CD4-positive, alpha-beta T cell treated with Interleukin-1 beta for 1 hour (primary cell): ENCODE measurements at places on chromosomes 4 and X.
A peak's percentile ranks its signal among the peaks of the same experiment; 100 is the strongest.

DNA sequence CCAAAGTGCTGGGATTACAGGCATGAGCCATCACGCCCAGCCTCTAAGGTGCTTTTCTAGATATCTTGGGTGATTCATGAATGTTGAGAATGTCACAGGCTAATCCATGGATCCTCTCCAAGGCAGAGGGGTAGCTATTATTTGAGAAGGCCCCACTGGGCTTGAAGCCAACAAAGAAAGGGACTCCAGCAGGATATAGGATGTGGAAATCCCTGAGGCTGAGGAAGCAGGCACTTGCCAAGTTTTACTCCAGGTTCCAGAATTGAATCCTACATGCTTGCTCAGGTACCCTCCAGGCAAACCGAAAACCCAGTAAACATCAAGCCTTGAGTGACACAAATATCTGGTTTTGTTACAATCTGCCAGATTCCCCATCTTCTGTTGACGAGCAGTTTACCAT is 15.8 kb downstream of the NLGN3 start:
- DNase-seq, result no peak

DNA sequence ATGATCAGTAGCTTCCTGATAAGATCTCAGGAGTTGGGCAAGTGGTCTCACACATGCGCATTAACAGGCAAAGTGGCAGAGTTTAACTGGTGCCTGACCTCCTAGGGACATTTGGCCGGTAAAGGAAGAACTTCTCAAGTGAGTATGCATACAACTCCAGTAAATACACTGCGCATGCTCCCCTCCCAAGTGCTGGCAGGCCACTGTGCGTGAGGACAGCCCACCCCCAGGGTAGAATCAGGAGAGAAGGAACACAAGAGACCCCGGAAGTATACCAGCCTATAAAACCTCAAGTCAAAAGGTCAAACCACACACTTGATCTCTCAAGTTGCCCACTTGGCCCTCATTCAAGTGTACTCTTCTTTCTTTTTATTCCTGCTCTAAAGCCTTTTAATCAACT is 225.5 kb upstream of the ANKRD50 start:
- no peak for DNase-seq

DNA sequence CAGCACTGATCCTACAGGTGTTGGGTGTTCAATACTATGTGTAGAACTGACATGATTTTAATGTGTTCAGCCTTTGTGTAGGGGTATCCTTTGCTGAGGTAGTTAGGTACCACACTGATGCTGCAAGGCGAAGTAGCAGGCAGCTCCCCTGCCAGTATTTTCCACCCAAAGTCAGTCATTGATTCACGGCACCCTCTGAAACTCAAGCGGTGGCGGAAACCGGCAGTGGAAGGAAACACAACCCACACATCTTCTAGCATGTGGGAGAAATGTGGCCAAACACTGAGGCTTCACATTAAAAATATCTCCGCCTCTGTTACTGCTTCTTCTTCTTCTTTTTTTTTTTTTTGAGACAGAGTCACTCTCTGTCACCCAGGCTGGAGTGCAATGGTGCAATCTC is 126.3 kb downstream of the AASDH start:
- DNase-seq, result no peak

DNA sequence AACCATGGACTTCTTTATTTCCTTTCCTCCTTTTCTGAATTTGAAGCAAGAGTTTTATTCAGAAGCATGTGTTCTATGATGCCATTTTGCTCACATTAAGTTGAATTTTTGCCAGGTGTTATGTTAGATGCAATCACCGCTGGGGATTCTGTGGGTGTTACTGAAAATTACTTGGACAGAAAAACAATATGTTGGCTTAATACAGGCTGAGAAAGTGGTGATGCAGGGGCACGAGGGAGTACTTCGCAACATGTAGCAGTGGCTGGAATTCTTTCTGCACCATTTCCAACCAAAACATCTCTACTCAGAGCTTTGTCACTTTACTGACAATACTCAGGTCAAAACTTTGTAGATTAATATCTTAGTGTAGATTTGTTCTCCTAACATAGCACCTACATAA is 109.2 kb upstream of the PCDH18 start:
- no peak for DNase-seq

DNA sequence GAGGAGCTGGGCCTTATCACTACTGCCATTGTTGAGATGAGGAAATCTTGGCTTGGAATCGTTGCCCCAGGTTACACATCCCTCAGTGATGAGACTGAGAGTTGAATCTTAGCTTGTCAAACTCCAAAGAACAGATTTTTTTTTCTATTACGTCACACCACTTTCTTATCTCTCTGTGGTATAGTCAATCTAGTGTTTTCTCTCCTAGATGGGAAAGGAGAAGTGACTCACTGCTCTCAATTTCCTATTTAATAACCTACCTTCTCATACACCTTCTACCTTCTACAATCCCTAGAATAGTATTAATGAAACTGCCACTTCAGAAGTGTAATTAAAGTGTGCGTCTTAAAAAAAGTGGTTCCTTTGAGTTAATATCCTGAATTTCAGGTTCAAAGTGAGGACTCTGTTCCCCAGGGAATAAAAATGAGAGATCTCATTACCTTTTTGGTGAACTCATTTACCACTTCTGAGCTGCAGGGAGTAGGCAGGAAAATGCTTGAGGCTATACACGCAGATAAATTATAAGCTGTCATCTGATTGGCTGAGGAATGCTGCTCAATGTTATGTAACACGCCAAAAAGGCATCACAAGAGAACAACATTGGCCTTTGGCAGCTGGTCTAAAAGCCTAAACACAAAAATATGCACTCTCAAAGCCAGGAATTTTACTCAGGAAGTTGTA is 59.3 kb downstream of the MAD2L1 start:
- no peak for DNase-seq

DNA sequence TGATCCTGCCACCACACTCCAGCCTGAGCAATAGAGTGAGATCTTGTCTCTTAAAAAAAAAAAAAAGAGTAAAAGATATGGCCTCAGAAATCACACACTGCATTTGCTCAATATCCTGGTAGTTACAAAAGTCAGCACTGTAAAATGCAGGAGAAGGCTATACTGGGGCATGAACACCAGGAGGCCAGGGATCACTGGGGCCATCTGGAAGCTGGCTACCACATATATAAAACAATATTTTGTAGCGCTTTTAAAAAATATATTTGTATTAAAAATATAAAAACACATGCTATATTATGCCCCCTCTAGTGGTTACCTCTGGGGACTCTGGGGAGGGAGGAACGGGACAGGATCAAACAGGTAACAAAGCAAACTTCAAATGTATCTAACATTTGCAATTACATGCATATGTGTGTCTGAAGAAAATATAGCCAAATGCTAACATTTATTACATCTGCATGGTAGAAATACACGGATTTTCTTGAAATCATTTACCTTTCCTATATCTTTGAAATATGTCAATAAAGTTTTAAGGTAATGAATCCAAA is 4.0 kb downstream of the C4orf46 start:
- DNase-seq, result peak; percentile 38

DNA sequence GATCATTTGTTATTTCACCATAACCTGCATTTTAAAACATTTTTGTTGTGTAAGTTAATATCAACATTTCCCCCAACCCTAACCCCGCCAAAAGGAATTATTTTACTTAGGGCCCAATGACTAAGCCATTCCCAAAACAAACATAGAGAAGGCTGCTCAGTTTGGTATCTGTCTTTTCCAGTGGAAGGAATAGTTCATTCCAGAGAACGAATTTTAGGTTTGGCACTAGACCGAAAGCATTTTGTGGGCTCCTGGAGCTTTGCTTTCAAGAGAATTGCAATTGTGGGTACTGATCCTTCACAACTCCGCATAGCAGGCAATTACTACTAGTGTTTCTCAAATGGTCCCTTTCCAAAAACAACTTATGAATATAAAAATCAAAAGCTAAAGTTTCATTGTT is 226.7 kb upstream of the MAD2L1 start:
- no peak for DNase-seq

- no peak for DNase-seq
Measured at GRCh38 chr4:53959343-53960120, 104.9 kb downstream of the CHIC2 start.

- no peak for DNase-seq
Measured at GRCh38 chr4:153763404-153763803, 3.6 kb upstream of the RNF175 start.

DNA sequence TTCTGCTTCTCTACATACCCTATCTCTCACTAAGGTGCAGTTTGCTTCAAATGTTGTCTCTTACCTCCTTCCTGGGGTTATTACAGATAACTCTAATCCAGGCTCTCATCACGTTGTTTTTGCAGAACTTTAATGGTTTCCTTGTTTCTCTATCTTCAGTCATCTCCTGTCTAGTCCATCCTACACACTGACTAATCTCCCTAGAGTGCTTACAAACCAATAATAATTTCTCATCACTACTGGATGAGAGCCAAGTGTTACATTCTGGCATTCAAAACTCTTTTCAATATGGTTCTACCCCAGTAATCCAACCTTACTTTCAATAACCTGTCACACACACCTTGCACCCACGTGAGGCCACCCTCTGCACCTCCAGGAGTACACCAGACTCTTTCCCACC is 86.1 kb downstream of the SYNPO2 start:
- DNase-seq, result no peak

GRCh38 chrX:150375243-150375770 is 12.2 kb downstream of the MAMLD1 start:
- DNase-seq, result no peak

DNA sequence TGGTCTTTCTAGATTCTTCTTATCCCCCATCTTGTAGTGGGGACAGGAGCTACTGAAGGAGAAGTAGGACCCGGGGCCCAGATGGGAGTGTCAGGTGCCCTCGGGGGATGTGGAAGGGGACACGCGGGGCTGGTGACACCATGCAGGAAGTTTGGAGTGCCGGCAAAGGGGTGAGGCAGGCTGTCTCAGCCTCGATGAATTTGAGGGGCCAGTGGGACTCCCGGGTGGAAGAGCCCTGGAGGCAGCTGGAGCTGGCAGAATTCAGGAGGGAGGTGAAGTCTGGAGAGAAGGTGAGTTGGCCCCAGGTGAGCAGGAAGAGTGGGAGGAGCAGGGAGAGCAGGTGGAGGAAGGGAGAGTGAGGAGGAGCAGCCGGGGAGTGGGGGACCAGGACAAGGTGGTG is 101.7 kb downstream of the CPZ start:
- DNase-seq, result no peak

DNA sequence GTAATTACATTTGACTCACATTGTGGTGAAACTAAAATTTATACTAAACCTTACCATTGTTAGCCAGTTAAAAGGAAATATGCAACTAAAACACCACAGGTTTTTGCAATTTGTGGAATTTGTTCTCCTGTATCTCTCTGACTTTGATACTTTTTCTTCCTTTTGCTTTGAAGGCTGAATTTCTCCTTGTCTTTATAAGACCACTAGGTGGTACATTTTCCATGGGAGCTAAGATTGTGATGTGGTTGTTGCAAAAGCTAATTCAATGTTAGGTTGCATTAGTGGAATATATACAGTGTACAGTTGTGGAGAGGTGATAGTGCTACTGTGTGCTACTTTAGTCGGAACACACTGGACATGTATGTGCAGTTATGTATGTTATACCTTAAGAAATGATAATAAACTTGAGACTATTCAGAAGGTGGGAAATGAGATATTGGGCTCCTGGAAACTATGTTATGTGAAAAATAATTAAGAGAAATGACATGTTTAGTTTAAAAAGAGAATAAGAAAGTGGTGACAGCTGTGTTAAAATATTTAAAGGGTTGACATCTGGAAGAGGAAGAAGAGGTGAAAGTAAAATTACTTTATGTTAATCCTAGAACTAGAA is 70.3 kb downstream of the ARL9 start:
- DNase-seq, result no peak

DNA sequence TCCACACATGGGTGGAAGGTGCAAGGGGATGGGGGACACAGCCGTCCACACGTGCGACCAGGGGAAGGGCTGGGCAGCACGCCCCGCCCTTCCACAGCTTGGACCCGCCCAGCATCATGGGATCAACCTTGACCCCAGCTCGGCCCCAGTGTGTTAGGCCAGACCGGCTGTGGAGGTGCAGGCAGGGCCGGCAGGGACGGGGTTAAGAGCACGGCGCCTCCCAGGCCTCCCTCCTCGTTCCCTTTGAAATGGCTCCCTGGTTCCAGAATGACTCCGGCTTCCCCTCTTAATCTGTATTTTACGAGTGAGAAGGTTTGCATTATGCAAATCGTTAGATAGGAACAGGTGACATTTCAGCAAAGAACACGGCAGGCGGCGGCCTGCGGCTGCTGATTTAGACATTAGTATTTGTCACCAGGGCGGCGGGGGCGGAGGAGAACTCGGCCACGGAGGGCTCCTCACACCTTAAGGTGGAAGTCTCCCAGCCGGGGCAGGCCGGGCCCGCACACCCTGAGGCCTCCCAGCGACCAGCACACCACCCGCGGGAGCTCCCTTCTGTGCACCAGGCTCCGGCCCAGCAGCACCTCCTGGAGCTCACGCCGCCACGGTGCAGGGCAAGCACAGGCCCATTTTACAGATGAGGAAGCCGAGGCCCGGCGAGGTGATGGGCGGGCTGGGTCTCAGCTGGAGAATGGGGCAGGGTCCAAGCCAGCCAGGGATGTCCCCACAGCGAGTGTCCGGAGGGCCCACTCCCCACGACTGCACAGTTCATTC is 116.1 kb downstream of the FAM53A start:
- no peak for DNase-seq

GRCh38 chr4:104964410-104965175 is 182.1 kb upstream of the TET2 start:
- no peak for DNase-seq

DNA sequence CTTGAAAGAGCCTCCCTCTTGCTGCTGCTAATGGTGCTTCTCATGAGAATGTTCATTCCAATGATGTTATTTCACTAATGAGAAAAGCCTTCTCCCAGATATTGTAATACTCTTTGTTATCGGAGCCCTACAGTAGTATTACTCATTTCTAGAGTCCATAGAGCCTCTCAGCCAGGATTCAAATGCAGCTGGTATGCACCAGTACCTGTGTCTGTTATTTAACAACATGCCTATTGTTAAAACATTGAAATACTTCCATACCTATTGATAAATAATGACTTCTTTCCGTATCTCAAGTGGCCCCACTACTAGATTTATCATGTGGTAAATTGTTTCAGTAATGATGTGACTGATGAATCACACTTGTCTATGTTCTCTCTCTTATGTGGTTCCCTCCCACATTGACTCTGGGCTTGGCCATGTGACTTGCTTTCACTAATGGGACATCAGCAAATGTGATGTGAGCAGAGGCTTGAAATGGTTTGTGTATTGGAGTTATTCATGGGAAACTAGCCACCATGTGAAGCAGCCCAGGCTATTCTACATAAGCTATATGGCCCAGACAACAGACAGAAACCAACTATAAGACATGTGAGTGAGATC is 207.6 kb downstream of the THOC2 start:
- no peak for DNase-seq
